Neural crest cell (in vitro differentiated cells): ENCODE measurements at places on chromosomes 6 and 20. TPM values are rescaled to one million over a fixed set of nuclear protein-coding genes. Genes with fewer than 3 reads are reported as not detected.
A peak's percentile ranks its signal among the peaks of the same experiment; 100 is the strongest.

- H3K27ac ChIP-seq = peak overlapping the region; percentile 59
- H3K36me3 ChIP-seq = no peaks in the 10 kb centered on the region
- DNase-seq = no peak
Measured at GRCh38 chr20:24991897-24992486, 559 bp downstream of the APMAP start.

The SASH1 gene
- total RNA-seq = 88.0 and 90.0 TPM in 2 replicates

The UNC5CL gene
- total RNA-seq = 1.5 and 1.6 TPM in 2 replicates

The NDRG3 gene
- 34.9 and 37.3 TPM in 2 replicates for total RNA-seq

DNA sequence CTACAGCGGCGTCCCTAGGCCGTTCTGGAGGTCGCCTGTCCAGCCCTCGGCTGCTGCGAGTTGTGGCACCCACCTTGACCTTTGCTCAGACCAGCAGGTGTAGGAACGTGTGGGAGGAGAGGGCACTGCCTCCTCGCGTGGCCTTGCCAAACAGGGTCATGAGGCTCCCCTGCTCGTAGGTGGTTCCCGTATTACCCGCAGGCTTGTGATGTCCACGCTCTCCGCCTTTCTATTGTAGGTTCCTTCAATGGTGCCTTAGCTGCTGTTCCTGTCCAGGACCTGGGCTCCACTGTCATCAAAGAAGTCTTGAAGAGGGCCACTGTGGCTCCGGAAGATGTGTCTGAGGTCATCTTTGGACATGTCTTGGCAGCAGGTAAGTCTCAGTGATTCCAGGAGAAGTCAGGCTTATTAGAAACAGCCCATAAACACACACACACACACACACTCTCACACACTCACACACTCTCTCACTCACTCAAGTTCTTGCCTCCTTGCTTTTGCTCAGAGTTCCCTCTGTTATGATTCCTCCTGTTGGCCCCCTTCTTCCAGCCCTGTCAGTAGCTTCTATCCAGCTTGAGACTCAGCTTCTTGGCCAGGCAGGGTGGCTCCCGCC lies 942 bp downstream of the ACAT2 start:
- peaks cover 6% of the 10 kb centered on the region for H3K27me3 ChIP-seq
- peak overlapping the region; percentile 95 for H3K4me3 ChIP-seq
- H3K4me1 ChIP-seq = peaks cover 54% of the 10 kb centered on the region
- peaks cover 45% of the 10 kb centered on the region for H3K36me3 ChIP-seq

- peak overlapping the region; percentile 83 for H3K4me3 ChIP-seq
- H3K27me3 ChIP-seq = peaks cover 92% of the 10 kb centered on the region
- DNase-seq = peak; percentile 5
- no peaks in the 10 kb centered on the region for H3K36me3 ChIP-seq
- no peak overlapping the region for H3K27ac ChIP-seq
- peaks cover 26% of the 10 kb centered on the region for H3K4me1 ChIP-seq
Measured at GRCh38 chr6:45420083-45420908, 42.6 kb upstream of the SUPT3H start.

The PLN gene
- not detected in 2 replicates for total RNA-seq

DNA sequence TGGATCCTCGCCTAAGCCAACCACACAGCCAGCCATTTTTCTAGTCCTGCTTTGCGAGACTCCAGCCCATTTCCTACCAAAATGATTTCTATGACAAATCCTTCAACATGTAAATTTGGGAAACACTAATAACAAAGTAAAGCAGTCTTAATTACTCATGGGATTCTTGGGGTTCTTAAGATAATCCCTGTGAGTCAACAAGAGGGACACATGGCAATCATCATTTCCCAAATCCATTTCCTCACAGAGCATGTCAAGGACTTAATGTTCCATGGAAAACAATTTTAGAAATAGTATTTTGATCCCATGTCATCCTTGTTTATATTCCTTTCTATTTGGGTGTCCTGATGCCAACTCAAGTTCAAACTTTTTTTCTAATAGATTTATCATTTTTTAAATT lies 322.7 kb upstream of the NOX3 start:
- no peaks in the 10 kb centered on the region for H3K27me3 ChIP-seq
- H3K4me1 ChIP-seq = peaks cover 6% of the 10 kb centered on the region
- H3K27ac ChIP-seq = no peak overlapping the region
- H3K36me3 ChIP-seq = no peaks in the 10 kb centered on the region

The SNX3 gene
- 71.0 and 75.6 TPM in 2 replicates for total RNA-seq

The CDS2 gene
- total RNA-seq = 55.7 and 56.3 TPM in 2 replicates

DNA sequence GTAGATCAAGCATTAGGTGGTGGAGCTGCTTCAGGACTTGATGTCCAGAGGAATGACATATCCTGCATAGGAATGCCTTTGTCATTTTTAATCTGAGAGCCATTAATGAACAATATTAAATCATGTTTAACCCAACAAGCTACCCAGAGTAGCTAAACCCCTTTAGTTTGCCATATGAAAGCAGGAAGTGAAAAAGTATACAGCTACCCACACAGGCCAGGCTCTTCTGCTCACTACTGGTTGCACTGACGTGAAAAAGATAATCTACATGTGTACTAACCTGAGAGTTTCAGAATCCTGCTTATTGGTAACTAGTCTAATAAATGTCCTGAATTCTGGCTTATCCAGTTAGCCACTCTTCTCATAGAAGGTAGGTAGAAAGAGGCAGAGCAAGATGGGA lies 19.9 kb downstream of the GLYATL3 start:
- H3K4me1 ChIP-seq = no peaks in the 10 kb centered on the region
- no peak for DNase-seq
- H3K27ac ChIP-seq = no peak overlapping the region
- H3K27me3 ChIP-seq = no peaks in the 10 kb centered on the region
- no peak overlapping the region for H3K4me3 ChIP-seq
- H3K36me3 ChIP-seq = no peaks in the 10 kb centered on the region

- no peak overlapping the region for H3K27ac ChIP-seq
- H3K4me3 ChIP-seq = no peak overlapping the region
- no peaks in the 10 kb centered on the region for H3K27me3 ChIP-seq
- no peak for DNase-seq
- H3K36me3 ChIP-seq = no peaks in the 10 kb centered on the region
Measured at GRCh38 chr6:152004036-152004566, 196.6 kb downstream of the ESR1 start.

The BAG2 gene
- 3.2 and 3.3 TPM in 2 replicates for total RNA-seq

DNA sequence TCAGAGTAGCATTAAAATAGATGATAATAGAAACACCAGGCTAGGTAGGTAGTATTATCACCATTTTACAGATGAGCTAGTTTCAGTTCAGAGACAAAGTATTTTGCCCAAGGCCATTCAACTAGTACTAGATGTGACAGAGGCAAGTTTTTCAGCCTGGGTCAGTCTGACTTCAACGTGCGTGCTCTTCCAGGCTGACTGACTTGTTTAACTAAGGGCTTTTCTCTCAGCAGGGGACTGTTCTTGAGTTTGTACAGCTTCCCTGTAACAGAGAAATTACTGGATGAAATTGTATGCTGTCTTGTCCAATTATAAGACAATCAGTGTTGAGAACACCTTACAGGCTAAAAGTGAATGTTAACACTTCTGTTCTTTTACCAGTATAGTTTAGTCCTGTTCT lies 333.5 kb upstream of the MAN1A1 start:
- DNase-seq = no peak
- H3K4me3 ChIP-seq = no peak overlapping the region
- no peak overlapping the region for H3K27ac ChIP-seq

The ADGRF1 gene
- total RNA-seq = 0.09 TPM in 1 of 2 replicates, not detected in the other

DNA sequence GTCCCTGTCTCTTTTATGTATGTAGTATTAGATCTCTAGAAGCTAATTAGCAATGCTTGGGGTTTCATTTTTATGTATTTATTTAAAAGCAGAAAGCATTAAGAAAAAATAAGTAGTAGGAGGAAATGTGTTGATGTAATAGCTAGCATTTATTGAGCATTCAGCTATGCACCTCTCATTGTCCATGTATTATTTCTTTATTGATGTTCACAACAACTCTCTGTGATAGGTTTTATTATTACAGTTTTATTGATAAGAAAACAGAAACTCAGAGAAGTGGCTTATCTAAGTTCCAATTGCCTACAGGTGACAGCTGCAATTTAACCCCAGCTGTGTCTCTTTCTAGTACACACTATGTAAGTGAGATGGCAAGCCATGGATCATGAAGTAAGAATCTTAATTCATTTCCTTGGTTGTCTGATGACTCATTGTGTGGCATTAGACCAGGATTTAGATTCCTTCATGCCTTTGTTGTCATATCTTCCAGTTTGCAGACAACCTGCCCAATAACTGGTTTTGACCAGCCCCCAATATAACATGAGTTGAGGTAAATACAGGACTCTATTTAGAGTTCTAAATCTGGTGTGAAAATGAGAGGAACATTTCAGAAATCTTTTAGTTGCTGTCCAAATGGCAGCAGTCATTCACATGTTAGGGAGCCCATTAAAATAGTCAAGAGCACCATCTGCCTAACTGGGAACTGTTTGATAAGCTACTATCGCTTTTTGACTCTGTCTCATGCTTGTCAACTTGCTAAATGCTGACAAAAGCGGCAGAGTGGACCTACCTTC lies 170.8 kb upstream of the PHACTR1 start:
- H3K27me3 ChIP-seq = no peaks in the 10 kb centered on the region
- DNase-seq = no peak
- no peaks in the 10 kb centered on the region for H3K4me1 ChIP-seq
- no peak overlapping the region for H3K27ac ChIP-seq
- no peak overlapping the region for H3K4me3 ChIP-seq

DNA sequence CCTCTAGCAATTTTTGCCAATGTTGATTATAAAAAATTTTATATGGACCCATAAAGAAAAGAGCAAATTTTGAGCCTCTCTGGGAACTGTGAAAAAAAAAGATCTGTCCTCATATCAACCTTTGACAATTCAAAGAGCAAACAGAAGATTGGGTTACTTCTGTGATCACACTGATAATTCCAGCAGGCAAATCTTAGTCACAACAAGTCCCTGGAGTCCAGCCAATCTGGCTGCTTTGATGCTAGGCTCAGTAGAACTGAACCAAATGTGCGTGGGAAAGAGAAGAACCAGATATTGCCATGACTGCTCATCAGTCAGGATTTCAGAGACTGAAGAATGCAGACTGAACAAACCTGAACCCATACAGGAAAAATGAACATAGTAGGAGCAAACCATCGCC lies 438.4 kb upstream of the FLRT3 start:
- no peaks in the 10 kb centered on the region for H3K4me1 ChIP-seq
- no peaks in the 10 kb centered on the region for H3K36me3 ChIP-seq
- H3K27me3 ChIP-seq = no peaks in the 10 kb centered on the region
- no peak overlapping the region for H3K27ac ChIP-seq
- no peak overlapping the region for H3K4me3 ChIP-seq

GRCh38 chr6:45450132-45450531 lies 72.4 kb upstream of the SUPT3H start:
- no peaks in the 10 kb centered on the region for H3K27me3 ChIP-seq
- DNase-seq = no peak
- H3K27ac ChIP-seq = no peak overlapping the region

DNA sequence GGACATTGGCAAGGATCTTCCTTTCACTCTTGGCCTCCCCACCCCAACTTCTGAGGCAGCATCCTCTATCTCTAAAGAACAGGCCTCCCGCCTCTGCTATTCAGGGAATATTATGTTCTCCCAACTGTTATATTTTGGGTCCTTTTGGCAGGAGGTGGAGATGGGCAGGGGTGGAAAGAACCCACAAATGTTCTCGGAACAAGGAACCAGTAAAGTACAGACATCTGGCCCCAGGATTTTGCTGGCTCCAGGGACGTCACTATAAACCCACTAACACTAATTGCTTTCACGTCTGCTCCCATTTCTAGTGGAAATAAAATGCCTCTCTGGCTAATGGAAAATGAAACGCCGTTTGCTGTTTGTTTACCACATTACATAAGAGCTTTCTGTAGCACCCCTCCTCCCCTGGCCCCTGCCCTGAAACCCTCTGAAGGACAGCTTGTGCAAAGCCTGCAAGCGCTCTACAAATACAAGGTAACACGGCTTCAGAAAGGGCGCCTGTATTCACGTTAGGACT lies 77.7 kb upstream of the TBC1D7 start:
- peaks cover 17% of the 10 kb centered on the region for H3K4me1 ChIP-seq
- peak overlapping the region; percentile 79 for H3K27ac ChIP-seq
- no peaks in the 10 kb centered on the region for H3K27me3 ChIP-seq

GRCh38 chr6:15495375-15495901 lies 167.4 kb downstream of the DTNBP1 start:
- H3K4me3 ChIP-seq = no peak overlapping the region
- H3K27ac ChIP-seq = no peak overlapping the region
- peaks cover 49% of the 10 kb centered on the region for H3K4me1 ChIP-seq
- no peaks in the 10 kb centered on the region for H3K27me3 ChIP-seq
- DNase-seq = no peak
- peaks cover 15% of the 10 kb centered on the region for H3K36me3 ChIP-seq

DNA sequence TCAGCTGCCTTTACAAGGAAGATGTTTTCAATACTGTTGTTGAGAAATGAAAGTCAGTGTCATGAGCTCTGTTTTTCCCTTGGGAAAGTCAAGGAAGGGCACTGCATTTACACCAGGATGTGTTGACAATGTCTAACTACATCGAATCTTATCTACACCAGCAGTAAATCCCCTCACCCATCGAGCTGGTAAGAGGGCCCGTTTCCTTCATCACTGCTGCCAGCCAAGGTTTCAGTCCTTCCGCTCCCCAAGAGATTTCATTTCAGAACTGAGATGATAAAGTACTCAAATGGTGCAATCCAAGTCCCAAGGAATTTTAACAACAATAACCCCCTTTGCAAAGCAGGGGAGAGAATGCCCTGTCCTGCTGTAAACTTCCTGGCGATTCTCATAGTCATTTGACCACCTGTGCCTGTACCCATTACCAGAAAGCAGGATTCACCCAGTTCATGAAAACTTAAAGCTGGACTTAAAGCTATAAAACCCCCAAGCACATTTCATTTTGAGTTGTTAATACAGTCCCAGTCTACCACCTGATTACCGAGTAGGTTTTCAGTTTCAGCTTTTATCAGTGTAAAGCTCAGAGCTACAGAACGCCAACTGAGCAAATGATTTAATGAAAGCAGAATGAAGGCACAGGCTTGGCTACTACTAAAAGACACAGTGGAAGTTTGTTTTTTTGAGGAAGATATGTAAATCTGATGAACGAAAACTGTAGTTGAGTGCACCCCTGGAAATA lies 122.5 kb upstream of the TAB2 start:
- H3K27ac ChIP-seq = no peak overlapping the region
- H3K27me3 ChIP-seq = no peaks in the 10 kb centered on the region
- H3K36me3 ChIP-seq = no peaks in the 10 kb centered on the region
- H3K4me1 ChIP-seq = no peaks in the 10 kb centered on the region

DNA sequence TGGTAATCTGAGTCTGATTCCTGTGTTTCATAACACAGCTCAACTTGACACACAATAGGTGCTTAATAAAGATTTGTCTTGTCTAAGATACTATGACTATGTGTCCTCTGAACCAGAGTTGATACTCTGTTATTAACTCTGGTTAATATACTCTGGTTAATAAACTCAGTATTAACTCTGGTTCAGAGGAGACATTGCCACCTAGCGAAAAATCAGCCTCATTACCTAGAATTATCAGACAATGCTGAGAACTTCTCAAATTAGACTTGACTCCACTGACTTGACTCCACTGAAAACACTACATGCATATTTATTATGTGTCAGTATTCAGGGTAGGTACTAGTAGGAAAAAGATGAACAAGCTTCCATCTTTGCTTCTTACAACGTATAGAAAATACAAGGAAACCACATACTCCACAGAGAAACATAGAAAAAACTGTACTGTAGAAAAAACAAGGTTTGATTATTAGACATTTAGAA lies 73.9 kb downstream of the AHI1 start:
- H3K4me3 ChIP-seq = no peak overlapping the region
- H3K27ac ChIP-seq = no peak overlapping the region
- no peaks in the 10 kb centered on the region for H3K4me1 ChIP-seq
- DNase-seq = no peak

The ENPP3 gene
- 0.14 and 0.20 TPM in 2 replicates for total RNA-seq

- no peaks in the 10 kb centered on the region for H3K27me3 ChIP-seq
- H3K27ac ChIP-seq = no peak overlapping the region
- DNase-seq = no peak
- H3K36me3 ChIP-seq = no peaks in the 10 kb centered on the region
- no peak overlapping the region for H3K4me3 ChIP-seq
- no peaks in the 10 kb centered on the region for H3K4me1 ChIP-seq
Measured at GRCh38 chr6:142028527-142028926, 104.2 kb upstream of the GJE1 start.

The RAB44 gene
- total RNA-seq = not detected in 2 replicates
